OCI-M1 (cell line): ENCODE measurements at places on chromosomes 7 and 10.

DNA sequence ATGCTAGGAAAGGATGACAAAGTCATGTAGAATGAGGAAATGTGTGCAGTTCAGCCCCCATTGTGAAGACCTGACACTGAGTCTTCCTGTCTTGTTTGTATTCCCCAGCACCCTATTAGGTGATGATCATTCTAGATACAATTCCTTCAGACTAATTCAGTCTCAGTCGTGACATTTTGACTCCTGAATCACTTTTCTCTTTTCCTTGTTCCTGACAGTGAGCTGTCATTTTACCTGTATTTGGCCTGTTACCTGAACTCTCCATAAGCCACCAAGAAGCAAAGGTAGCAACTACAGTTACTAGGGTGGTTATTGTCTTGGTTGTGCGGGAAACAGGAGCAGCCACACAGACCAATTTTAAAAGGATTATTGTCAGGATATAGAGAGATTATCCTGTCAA is 111.4 kb upstream of the TAC1 start:
- no peak for DNase-seq

DNA sequence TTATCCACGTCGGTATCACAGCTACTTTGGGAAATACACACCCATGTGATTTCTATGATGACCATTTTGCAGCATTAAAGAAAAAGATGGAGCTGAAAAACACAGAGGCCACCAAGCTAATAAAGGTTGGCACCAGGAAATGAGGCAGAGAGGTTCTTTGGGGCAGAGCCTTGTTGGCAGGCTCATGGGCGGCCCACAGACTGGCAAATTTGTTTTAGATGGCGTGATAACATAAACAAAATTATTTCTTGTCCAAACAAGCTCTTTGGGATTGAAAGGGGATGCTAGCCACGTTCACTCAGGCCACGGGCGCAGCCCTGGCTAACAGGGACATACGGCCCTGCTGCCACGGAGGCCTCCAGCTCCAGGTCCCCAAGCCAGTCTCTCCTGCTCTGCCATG is 135.9 kb upstream of the ZMIZ1 start:
- DNase-seq = no peak

DNA sequence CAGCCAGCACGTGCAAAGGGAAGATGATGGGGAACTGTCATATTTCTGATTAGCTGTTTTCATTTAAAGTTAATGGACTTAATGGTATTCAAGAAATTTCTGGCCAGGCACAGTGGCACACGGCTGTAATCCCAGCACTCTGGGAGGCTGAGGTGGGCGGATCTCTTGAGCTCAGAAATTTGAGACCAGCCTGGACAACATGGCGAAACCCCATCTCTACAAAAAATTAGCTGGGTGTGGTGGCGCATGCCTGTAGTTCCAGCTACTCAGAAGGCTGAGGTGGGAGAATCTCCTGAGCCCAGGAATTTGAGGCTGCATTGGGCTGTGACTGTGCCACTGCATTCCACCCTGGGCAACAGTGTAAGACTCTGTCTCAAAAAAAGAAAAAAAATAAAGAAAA is 18.7 kb downstream of the STN1 start:
- DNase-seq = no peak

DNA sequence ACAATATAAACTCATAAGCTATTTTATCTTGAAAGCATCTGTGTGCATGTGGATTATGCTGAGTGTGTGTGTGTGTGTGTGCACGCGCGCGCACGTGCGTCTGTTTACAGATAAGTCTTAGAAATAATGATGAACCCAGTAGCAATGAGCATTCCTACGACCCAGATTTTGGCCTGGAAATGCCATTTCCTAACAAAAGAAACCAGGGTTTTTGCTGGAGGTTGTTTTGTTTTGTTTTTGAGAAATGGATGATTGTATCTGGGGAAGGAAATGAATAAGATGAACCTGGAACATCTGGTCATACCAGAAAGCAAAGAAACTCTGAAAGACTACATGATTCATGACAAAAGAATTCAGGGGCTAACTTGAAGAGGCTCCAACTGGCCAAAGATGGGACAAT is 22.1 kb upstream of the LMOD2 start:
- no peak for DNase-seq
